BJ (cell line): ENCODE measurements at places on chromosomes 2 and 18.

- no peak for DNase-seq
These were observed 298.3 kb downstream of the TDRD15 start for GRCh38 chr2:21422050-21422449.

DNA sequence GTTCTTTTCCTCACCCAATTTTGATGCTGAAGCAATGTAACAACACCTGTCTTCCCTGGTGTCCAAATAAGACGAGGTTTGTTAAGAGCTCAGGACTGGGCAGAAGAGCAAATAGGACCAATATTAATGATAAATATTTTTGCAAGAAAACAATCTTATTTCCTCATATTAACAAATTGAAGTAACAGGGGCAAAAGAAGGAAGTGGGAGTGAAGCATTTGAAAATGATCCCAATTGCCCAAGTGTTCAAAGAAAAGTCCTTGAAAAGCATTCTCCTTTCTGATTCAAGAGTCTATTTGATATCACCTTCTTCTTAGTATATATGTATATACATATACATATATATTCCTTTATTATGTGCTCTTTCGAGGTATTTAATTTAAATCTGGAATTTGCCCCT is 418.8 kb downstream of the ARHGAP15 start:
- DNase-seq, result no peak

- no peak for DNase-seq
These were observed 339.4 kb downstream of the CMPK2 start for GRCh38 chr2:6526093-6526824.

DNA sequence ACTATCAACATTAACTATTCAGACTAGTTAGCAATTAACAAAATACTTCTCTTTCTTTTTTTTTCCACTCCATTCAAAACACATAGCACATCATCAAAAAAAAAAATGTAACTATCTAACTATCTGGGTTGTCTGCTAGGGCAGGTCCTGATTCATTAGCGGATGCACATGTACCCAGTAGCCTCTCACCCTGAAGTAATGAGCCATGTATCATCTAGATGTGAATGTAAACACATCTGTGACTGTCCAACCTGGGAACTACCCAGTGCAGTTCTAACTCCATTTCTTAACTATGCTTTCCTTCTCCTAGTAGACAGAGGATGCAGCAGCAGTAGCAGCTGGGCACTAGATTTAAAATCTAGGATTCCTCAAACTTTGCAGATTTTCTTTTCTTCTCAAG is 183.1 kb upstream of the PIK3C3 start:
- DNase-seq, result no peak

DNA sequence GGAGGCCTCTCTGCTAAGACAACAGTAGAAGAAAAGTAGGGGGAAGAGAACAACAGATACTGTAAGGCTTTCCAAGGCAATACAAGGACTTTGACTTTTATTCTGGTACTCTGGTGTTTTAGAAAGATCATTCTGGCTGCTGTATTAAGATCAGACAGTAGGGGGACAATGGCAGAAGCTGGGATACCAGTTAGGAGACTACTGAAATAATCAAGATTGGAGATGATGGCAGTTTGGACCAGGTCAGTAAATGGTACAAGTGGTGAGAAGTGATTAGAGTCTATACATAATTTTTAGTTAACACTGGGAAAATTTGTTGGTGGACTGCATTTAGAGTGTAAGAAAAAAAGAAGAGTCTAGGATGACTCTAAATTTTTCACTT is 139.7 kb downstream of the ROCK1 start:
- no peak for DNase-seq

DNA sequence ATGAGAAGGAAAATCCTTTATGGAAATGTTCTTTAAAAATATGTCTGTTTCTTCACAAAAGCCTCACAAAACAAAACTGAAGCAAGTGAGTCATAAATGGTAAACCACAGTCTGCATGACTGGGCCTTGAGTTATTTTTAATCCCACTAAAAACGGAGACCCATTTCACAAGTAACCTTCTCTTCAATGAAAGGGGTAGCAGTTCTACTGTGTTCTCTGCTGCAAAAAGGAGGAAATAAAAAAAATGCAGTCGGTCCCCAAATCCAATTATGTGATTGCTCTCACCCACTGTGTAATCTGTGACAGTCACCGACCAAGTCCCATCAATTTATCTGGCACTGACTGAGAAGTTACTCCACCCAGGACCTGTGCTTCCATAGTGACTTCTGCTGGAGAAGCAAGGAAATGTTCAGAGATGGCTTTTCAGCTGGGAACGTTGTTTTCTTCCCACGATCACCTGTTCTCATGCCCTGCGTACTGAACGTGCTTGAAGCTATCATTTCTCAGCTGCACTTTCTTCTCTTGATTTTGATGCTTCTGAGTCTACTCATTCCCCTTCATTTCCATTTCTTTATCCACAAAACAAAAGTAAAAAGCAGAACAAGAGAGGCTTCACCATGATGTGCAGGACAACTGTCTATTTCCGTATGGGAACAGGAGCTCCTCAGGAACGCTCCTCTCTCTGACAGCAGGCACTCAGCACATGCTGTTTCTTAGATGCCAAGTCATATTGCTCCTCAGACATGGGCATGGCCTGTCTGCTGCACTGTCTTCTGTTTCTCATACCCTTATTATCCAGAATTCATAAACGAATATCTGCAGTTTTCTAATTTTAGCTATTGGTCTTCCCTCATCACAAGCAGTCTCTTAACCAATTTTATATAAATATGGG is 80.0 kb upstream of the TMEM200C start:
- peak; percentile 52 for DNase-seq

DNA sequence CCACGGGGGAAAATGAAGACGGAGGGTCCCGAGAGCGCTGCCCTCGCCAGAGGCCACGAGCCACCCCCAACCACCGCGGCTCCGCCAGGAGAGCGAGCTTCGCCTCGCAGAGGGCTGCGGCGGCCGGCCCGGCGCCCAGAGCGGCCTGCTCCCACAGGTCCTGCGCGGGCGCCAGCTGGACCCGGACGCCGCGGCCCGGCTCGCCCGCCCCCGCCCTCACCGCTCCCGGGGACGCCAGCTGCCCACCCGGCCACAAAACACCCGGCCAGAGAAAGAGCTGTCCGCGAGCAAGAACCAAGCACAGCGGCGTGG is 709 bp downstream of the PTPN2 start:
- no peak for DNase-seq

- peak; percentile 50 for DNase-seq
These were observed 286.5 kb upstream of the SLC14A2 start for GRCh38 chr18:45328811-45329210.

GRCh38 chr2:156087875-156088274 is 244.6 kb downstream of the NR4A2 start:
- no peak for DNase-seq

GRCh38 chr2:6787376-6787775 is 78.3 kb downstream of the CMPK2 start:
- no peak for DNase-seq

DNA sequence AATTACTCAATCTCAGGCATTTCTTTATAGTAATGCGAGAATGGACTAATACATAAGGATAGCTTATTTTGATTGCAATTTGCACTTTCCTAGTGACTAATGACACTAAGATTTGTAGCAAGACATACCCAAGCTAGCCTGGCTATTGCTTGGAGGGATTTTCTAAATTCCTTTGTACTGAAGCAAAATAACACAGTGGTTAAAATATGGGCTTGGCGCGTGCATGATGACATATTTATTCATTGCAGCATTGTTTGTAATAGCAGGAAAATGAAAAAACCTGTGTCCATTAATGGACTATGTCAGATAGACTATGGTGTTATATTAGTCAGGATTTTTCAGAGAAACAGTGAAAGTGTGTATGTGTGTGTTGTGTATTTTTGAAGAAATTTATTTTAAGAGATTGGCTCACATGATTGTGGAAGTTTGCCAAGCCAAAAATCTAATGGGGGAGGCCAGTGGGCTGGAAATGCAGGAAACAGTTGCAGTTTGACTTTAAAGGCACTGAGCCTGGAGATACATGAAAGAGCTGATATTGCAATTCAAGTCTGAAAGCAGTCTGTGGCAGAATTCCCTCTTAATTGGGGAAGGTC is 16.7 kb upstream of the LAPTM4A start:
- DNase-seq, result peak; percentile 98

GRCh38 chr18:36724169-36724568 is 104.6 kb downstream of the TPGS2 start:
- no peak for DNase-seq

- no peak for DNase-seq
These were observed 566 bp upstream of the MRPS5 start for GRCh38 chr2:95122197-95122551.

- DNase-seq, result no peak
These were observed 4.7 kb upstream of the ITSN2 start for GRCh38 chr2:24365051-24365450.

- DNase-seq, result no peak
These were observed 797 bp downstream of the TTC32 start for GRCh38 chr2:19900931-19901441.

DNA sequence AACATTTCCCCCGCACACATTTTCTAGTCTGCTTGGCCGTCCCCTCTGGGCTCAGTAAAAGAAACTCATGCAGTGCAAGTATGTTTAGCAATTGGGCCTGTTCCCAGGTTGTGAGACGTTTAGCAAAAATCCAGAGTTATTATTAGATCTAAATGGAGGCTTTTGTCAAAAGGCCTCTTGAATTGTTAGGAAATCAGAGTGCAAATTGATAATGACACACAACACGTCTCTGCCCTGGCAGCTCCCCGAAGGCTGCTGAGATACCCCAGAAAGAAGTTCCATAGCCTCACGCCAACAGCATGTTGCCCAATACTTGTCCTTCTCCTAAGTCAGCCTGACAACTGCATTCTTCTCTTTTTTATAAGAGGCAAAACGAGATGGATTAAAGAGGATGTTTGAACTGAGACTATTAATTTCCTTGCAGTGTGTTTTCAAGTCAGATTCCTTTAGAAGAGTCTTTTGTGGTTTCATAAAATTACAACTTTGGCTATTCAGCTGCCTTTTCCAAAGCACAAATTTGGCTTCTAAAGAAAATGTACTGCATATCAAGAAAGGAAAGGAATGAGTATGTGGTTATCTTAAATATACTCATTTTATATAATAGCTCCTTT is 202.2 kb downstream of the TRIB2 start:
- DNase-seq, result peak; percentile 97

DNA sequence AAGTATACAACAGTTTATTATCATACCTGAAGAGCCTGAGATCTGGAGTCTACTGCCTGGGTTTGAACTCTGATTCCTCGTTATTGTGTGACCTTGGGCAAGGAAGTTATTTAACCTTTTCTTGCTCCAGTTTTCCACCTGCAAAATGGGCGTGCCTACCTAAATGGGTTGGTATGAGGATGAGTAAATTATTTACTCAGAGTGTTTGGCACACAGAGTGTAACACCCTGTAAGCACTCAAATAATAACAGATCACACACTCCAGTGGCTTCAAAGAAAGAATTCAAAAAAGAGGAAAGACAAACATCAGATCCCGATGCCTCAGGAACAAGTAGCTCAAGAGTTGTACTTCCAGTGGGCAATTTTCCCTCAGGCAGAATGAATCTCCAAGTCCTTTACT is 2.4 kb downstream of the SRD5A2 start:
- DNase-seq, result no peak

DNA sequence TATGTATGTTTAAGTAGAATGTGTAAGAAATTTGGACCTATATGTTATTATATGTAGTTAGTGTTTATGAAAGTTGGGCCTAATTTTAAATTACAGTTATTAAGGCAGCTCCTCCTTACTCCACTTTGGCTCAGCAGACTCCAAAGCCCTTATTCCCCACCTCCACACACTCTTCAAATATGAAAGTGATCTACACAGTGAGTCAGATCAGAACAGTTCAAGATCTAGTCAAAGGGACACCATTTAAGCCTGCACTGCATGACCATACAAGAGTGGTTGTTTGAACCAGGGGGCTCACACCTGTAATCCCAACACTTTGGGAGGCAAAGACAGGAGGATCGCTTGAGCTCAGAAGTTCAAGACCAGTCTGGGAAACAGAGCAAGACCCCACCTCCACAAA is 21.2 kb upstream of the PMAIP1 start:
- no peak for DNase-seq

DNA sequence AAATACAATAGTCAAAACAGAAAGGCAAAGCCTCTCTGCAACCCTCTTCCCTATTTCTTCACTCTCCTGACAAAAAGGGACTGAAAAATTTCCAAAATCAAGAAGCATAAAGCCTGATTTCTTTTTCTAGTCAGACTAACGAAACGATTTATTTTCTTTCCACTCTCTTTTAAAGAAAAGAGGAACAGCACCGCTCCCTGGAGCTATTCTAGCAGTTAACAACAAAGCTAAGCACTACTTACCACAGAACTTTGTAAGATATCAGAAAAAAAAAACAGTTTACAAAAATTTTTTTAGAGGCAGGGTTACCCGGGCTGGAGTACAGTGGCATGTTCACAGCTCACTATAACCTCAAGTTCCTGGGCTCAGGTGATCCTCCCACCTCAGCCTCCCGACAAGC is 14.4 kb upstream of the FHL2 start:
- no peak for DNase-seq

DNA sequence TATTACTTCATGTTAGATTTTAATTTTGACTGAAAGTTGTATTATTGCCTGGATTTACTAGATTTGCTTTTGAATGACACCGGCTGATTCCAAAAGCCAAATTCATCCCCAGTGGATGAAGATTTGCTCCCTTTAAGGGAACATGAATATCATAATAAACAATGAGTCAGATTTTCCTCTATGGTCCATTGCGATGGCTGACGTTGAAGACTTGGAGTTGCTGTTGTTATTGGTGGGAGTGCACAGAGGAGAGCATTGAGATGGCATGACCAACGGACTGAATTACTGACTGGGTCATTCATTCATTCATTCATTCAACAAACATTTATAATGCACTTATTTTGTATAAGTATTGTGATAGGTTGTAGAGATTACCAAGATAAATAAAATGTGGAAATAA is 33.4 kb upstream of the LYPD1 start:
- no peak for DNase-seq

- no peak for DNase-seq
These were observed 2.4 kb upstream of the ETAA1 start for GRCh38 chr2:67394734-67395133.

DNA sequence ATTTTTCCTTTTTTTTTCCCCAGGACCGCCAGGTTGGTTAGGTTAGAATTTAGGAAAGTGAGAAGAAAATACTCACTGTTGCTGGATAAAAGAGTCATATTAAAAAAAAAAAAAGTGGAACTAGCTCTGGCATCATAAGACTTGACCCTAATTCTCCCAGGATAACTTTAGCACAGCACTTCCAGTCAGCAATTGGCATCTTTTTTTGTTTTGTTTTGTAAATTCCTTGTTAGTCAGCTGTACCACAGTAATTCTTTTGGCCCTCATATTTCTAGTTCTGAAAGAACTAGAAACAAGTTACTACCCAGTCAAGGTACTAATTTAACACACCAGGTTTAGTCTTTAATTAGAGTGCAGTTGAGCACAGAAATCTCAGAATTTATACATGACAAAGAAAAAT is 873.5 kb upstream of the POU3F3 start:
- no peak for DNase-seq

- no peak for DNase-seq
These were observed 83.9 kb upstream of the RAB6C start for GRCh38 chr2:129895526-129896082.

DNA sequence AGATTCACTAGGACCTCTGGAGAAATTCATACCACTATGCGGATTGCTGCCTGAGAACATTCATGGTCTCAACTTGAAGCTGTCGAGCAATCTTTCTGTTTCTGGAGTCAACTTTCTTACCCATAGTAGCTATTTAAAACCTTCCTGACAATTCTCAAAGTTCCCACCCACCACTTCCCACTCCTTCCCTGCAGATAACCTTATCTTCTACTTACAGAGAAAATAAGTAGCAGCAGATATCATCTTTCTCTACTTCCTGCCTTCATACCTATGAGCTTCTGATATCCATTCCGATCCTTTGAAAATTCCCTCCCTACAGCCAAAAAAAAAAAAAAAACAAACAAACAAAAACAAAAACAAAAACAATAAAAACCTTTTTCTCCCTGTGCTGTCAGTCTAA is 81.2 kb upstream of the CYRIA start:
- DNase-seq, result no peak
